Cardiac septum (tissue), 1 donor: ENCODE measurements at places on chromosomes 11 and 22. TPM values are rescaled to one million over a fixed set of nuclear protein-coding genes. Genes with fewer than 3 reads are reported as not detected.

Gene DRD4
- total RNA-seq = 0.81 TPM

Gene ACRV1
- total RNA-seq = not detected

Gene MRGPRX4
- total RNA-seq = not detected

Gene FAM181B
- total RNA-seq = 0.27 TPM

Gene OR8D4
- not detected for total RNA-seq

Gene CCDC89
- total RNA-seq = 0.54 TPM

Gene TMEM109
- 80.2 TPM for total RNA-seq

Gene GALR3
- not detected for total RNA-seq

Gene RAB38
- total RNA-seq = 0.22 TPM

Gene SLC22A6
- not detected for total RNA-seq

GRCh38 chr11:73194593-73194992 is 23.5 kb upstream of the P2RY2 start:
- no peak for DNase-seq

GRCh38 chr11:119584193-119585042 is 144.6 kb downstream of the NECTIN1 start:
- DNase-seq = no peak

DNA sequence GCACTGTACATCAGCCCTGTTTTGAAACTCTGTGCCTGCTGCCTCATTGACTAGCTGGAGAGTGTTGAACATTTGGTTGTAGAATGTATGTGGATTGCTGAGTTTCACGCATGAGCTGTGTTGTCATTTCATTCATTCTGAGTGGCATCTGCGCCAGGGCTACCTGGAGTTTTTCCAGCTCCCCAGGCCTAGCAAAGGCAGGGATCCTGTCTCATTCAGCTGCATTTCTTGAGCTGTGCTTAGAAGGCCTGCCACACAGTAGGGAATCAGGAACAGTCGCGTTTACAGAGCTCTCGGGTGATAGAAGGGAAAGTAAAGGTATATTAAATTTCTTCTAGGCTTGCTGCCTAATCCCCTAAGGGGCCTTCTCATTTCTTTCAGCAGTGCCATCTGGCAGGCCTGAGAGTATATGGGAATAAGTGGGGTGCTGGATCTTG is 44.3 kb downstream of the PTPRJ start:
- DNase-seq = no peak

GRCh38 chr11:69584160-69584559 is 56.8 kb upstream of the CCND1 start:
- no peak for DNase-seq

DNA sequence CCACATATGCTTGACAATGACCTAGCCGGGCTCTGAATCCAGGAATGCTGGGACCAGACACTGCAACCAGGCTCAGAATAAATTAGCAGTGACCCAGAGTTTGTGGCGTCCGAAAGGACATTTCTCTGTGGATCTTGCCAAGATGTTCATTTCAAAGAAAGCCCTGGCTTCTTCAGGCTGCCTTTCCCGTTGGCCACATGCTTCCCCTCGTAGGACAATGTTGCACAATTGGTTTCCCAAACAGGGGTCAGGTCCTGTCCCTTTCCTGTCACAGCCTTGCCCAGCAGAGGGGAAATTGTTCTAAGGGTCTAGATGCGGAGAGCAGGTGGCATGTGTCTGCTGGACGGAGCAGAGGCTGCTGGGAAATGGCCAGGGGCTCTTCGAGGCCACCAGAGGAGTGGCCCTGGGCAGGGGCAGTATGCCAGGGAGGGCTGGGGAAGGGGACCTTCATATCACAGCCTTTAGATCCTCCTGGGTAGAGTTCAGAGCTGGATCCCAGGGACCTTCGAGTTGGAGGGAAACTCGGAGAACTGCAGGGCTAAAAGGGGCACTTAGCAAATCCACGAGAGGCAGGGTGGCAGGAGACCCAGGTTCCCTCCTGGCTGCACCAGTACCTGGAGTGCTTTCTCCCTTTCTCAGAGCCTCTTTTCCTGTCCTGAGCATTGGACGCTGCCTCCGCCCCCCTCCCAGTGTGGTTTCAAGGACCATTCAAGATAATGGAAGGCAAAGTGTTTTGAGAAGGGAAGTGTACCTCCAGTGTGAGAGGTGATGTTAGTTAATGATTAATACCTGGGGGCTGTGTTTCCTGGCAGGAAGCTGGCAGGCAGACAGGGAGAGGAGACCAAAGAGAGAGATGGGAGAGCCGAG is 42.3 kb downstream of the C11orf96 start:
- DNase-seq = no peak

DNA sequence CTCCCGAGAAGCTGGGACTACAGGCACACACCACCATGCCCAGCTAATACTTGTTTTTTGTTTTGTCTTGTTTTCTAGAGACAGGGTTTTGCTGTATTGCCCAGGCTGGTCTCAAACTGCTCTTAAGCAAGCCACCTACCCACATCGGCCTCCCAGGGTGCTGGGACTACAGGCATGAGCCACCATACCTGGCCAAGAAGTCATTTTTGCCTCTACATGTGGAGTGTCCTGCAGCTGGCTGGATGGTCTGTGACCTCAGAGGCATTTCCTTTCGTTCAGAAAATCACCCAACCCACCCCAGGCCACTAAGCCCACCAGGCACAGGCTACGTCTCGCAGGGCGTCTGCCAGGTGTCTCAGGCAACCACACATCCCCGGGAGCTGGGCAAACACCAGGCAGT is 12.8 kb downstream of the SHANK2 start:
- no peak for DNase-seq

DNA sequence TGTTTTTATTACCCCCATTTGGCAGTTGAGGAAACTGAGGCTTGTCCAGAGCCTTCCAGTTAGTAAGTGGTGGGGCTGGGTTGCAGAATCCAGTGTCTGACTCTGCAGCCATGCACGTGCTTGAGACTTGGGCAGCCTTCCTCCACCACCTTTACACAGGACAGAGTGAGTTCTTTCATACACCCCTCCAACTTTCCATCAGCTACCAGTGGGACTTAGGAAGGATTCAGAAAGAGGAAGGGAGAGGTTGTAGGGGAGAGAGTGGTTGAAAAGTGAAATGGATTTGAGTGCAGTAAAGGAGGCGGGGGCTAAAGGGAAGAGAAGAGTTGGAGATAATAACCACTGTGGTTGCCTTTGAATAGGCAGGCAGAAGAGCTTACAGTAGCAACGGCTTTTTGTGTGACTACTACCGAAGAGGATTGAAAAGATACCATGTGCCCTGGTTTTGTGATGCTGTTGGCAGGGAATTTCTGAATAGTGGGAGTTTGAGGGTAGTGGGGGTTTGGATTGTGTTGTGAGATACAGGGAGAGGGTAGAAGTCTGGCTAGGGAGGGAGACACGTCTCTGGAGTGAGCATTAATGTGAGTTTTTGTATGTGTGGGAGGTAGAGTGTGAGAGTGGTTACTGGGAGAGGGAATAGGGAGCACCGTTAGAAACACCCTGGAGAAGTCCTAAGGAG is 1.7 kb downstream of the UVRAG start:
- no peak for DNase-seq

- DNase-seq = no peak
Measured at GRCh38 chr11:118245936-118246562, 6.1 kb downstream of the MPZL3 start.

- no peak for DNase-seq
Measured at GRCh38 chr11:134034496-134035381, 34.1 kb upstream of the JAM3 start.

DNA sequence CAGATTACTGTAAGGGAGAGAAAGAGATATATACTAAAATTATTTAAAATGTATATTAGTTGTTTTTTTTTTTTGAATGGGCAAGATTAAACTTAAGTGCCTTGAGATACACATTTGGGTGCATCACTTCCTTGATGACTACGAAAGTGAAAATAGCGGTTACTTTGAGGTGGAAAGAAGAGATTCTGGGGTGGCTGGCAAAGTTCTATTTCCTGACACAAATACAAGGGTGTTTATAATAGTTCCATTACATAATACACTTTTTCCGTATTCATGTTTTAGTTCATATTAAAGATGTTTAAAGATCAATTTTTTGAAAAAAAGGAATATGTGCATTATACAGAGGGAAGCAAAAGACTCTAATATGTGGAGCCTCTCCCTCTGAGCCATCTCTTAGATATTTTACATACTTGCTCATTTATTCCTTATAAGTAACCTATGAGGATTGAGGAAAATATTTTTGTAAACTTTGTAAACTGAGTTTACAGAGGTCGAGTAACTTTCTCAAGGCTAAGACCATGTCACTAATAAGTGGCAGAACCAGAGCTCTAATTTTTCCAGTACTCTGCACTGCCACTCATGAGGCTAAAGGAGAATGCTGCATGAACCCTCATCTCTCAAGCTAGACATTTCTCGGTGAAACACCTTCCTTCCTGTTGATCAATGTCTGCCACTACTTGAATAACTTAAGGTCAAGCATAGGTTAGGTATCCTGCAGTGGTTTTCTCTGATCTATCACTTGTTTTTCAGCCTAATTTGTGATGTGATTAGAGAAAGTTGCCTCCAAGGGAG is 58.6 kb downstream of the DDIAS start:
- no peak for DNase-seq

GRCh38 chr11:45333001-45333971 is 47.1 kb upstream of the SYT13 start:
- no peak for DNase-seq

- DNase-seq = no peak
Measured at GRCh38 chr11:27239305-27239942, 123.6 kb downstream of the CCDC34 start.
